ENCODE measurements at places on chromosomes 1 and 21.

- no peak for DNase-seq
Observed at GRCh38 chr1:98045211-98045766, 124.5 kb upstream of the DPYD start.

GRCh38 chr1:37574834-37575480 lies 18.2 kb downstream of the DNALI1 start:
- DNase-seq: no peak

DNA sequence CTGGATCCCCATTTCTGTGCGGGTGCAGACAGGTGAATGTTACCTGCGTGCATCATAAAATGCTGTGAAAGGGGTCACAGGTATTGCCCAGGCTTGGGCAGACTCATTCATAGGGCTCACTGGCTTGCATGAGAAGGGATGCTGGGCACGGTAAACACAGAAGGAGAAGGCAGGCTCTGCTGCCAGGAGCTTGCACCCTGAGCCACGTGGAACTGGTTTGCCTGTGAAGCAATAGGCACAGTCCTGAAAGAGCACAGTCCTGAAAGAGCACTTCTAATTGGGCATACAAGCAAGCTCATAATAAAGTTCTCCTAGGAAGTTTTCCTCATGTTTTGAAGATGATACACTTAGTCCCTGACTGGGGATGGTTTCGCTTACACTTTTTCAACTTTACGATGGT lies 40.9 kb downstream of the GALNT2 start:
- no peak for DNase-seq

- no peak for DNase-seq
Observed at GRCh38 chr21:35243171-35243570, 194.1 kb upstream of the RUNX1 start.

- DNase-seq: no peak
Observed at GRCh38 chr1:201014816-201015200, 8.7 kb downstream of the KIF21B start.
